ENCODE measurements at places on chromosomes 1 and 21.
A peak's percentile ranks its signal among the peaks of the same experiment; 100 is the strongest.

DNA sequence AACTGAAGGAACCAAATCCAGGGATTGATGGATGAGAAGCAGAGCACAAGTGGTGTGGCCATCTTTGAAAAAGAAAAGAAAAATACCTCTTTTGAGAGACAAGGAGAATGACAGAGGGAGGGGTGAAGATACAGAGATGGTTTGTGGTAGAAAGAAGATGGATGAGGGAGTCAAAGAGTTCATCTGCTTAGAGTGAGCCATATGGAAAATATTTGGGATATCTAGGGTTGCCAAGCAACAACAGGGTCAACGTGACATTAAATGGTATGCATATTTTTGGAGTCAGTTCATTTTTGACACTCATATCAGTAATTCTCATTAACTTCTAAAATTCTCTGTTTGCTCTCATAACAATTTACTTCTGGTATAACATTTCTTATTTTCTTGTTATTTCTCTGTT is 50.7 kb downstream of the MACF1 start:
- no peak for DNase-seq

DNA sequence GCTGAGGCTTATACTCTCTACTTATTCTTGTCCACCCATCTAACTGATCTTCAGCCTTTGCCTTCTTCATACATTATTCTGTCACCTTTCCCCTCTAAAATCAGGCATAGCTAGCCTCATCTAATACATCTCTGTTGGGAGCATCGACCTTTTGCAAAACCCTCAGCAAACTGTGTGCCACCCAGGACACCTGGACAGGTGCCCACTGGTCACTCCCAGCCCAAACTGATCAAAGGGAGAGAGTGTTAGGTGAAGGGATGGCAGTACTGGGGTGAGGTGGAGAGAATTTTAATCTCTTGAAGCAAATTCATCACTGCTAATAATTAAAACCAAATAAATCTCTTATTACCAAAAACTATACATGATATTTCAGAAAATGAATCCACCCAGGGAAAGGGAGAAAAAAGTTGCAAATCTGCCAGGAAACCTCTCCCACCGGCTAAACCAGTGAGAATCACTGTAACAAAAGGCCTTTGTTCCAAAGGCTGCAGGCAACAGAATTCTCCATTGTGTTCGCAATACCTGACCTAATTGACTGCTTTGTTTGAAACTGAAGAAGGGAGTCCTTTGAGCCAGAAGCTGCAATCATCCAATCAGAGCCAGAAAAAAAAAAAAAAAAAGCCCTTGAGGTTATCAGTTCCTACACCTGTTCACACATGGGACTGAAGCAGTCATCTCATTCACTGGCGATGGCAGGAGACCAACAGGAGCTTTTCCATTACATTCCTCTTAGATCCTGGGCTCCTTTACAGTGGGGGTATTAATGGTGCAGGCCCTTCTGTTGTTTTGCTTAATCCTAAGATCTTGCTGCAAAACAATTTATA is 172.6 kb downstream of the APP start:
- DNase-seq = no peak

DNA sequence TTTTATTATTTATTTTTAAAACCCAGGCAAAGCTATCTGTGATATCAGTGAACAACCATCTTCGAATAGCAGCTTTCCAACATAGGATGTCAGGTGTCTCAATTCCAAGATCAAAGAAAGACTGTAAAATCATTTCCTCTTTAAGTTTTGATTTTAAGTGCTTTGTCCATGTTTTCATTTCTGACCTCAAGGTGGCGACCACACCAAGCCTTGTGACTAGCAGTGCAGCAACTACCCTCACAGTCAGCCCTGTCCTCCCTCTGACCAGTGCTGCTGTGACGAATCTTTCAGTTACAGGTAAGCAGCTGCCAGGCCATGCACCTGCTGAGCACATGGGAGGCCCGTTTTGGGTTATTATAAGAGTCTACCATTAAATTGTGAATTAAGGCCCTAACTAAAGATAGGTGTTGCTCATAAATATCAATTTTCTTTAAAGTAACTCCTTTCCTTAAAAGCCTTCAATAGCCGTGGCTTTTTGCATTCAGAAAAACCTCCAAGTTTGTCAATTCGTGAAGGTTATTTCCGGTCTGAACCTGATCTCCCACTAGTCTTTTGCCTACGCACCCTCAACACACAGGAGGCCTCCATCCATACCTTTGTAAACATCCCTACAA is 117.0 kb downstream of the CD247 start:
- DNase-seq = peak; percentile 59

- peak; percentile 84 for DNase-seq
Observed at GRCh38 chr1:9784508-9785133, 39.1 kb downstream of the CLSTN1 start.

DNA sequence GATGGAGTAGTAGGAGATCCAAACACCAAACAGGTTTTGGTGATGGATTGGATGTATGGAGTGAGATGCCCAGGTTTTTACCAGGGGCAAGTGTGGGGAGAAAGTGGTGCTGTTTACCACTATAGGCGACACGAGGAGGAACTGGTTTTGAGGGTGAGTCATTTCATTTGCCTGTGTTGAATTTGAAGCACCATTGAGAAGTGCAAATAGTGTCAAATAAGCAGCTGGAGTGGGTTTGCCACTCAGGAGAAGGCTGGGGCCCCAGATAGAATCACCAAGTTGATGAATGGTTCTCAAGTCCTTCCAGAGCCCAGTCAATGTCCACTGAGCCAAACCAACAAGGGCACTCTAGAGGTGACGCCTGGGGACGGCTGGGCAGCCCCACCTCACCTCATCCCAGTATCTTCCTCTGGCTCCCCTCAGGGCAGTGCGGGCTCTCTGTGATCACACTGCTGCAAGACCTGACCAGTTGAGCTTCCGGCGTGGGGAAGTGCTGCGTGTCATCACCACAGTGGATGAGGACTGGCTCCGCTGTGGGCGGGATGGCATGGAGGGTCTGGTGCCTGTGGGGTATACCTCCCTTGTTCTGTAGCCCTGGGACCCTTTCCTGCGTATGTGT is 9.4 kb downstream of the RUSC1 start:
- no peak for DNase-seq
